Placental pericyte (primary cell): ENCODE measurements at places on chromosomes 13 and 19. TPM values are rescaled to one million over a fixed set of nuclear protein-coding genes. Genes with fewer than 3 reads are reported as not detected.

The EPS8L1 gene
- 0.88 and 3.1 TPM in 2 replicates for total RNA-seq

The EHD2 gene
- 112 and 162 TPM in 2 replicates for total RNA-seq

The PCDH9 gene
- under 0.01 and 4.4 TPM in 2 replicates for total RNA-seq

The PSG7 gene
- total RNA-seq = under 0.01 TPM in 1 of 2 replicates, not detected in the other

The ZNF649 gene
- total RNA-seq = 6.3 and 10.3 TPM in 2 replicates
